ENCODE measurements at places on chromosomes 3 and 15.

GRCh38 chr3:126501054-126501453 is 16.5 kb downstream of the UROC1 start:
- DNase-seq = no peak

GRCh38 chr3:181906338-181906737 is 194.6 kb downstream of the SOX2 start:
- DNase-seq = no peak

GRCh38 chr3:122918576-122919290 is 108.8 kb downstream of the SEMA5B start:
- DNase-seq = no peak

GRCh38 chr15:96619174-96619573 is 288.7 kb downstream of the NR2F2 start:
- DNase-seq = no peak

- peak; percentile 33 for DNase-seq
These were observed 16.0 kb upstream of the GNB5 start for GRCh38 chr15:52207191-52207590.

- DNase-seq = no peak
These were observed 91.4 kb upstream of the SCN10A start for GRCh38 chr3:38907426-38907825.

DNA sequence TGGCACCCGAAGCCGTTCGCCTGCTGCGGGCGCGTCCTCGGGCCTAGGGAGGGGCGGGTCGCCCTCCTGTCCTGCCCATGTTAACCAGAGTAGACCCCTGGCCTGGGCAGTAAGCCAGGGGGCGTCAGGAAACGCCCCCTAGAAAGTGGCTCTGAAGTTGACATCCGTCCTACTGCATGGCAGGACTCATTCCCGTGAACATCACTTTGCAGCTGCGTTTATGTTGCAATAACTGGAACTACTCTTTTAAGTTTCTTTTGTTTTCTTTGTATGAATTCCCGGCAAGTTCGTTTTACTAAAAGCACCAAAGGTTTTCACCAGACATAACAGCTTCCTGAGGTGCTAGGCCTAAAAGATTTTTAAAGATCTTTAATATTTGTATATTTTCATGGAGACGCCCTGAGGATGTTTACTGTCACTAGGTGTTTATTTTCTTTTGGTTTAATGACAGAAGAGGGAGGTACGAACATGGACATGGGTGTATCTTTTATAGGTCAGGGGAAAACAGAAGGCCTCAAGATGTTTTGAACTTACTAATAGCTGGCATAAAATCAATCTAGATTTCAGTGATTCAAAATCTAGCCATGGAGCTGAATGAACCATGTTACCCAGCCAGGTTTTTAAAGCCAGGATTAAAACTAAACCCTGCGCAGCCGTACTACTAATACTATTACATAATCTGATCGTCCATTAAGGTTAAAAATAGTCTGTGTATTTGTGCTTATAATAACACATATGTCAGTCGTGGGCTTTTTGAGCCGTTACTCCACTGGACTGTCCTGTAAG is 1.0 kb downstream of the C15orf61 start:
- peak; percentile 19 for DNase-seq

DNA sequence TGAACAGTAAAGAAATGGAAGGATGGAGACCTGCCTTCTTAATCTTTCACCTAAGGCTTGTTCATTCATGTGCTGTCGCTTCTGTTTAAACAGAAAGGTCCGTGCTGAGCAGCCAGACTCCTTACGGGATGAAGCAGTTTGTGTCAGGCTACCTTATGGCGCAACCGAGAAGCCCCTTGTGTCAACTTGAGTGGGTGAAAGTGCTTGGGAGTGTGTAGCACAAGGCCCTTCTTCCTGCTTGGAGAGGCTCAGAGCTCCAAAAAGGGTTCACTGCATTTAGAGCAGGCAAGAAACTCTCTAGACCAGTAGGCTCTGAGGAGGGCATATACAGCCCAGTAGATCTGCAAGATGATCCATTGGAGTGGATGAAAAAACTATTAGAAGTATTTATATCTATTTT is 16.0 kb downstream of the CAPN3 start:
- DNase-seq = no peak

DNA sequence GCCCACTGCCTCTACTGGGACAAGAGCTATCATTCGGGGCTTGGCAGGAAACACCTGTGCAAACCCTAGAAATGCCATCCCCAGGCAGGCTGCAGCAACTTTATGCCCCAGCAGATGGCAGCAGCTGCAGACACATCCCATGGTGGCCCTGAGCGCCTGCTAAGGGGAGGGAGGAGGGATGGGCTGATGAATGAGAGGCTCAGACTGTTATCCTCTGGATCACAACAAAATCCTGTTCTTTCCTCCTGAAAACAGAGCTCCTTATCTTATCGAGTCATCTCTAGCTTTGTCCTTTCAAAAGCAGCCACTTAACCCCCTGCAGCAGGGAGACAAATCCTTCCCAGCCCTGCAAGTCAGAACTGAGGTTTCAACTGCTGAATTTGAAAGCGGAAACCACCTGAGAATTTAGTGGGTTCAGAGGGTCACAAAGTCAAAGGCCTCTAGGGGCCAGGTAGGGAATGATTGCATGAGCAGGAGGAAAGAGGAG is 90.6 kb upstream of the PROK2 start:
- peak; percentile 55 for DNase-seq

- no peak for DNase-seq
These were observed 249.0 kb downstream of the MCTP2 start for GRCh38 chr15:94480289-94480834.

DNA sequence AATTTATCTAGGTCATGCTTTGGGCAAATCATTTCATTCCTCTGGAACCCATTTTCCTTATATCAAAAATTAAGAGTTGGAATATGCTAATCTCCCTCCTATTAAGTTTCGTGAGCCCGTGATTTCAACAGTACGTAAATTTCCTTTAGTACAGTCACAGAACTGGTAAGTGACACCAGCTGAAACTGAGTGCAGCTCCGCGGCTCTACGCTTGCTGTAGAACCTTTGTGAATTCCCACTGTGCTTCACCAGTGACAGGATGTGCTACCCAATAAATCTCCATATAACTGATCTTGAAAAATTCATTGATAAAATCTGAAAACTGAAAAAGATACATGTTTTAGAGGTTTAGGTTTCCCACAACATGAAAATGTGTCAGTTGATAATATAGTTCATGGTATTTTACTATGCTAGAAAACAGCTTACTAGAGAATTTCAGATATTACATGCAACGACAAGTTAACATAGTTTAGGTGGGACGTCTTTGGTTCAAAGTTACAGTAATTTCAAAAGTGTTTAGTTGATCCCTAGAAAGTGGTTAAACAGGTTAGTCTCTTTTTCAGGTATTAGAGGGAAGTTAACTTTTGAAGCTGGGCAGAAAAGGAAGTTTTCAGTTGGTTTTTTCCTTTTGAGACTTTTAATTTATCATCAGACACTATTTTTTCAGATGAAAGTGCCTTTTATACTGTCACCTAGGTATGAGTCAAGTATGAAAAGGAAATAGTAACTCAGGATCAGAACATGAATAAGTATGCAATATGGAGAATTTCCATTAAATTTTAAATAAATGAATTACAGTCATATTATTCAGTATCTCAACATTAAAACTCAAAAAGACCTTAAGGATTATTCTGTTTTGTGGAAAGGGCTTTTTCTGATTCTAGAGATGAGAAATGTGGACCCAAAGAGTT is 57.0 kb downstream of the PPARG start:
- no peak for DNase-seq

DNA sequence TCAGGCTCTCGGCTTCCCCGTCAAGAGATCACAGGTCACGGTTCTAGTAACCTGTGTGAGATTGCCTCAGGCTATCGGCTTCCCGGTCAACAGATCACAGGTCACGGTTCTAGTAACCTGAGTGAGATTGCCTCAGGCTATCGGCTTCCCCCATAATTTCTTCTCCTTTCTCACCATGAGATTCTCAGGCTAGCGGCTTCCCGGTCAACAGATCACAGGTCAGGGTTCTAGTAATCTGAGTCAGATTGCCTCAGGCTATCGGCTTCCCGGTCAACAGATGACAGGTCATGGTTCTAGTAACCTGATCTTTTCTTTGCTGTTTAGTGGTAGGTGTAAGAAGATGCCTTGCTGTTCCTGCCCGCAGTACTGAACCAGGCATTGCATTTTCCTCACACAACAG is 418.2 kb upstream of the ZNF717 start:
- DNase-seq = no peak

- no peak for DNase-seq
These were observed 480.9 kb downstream of the ZIC1 start for GRCh38 chr3:147890114-147890513.

- no peak for DNase-seq
These were observed 54.4 kb downstream of the SLC15A2 start for GRCh38 chr3:121948641-121949040.

- DNase-seq = no peak
These were observed 307.3 kb downstream of the SV2B start for GRCh38 chr15:91407269-91407889.

- DNase-seq = no peak
These were observed 27.0 kb downstream of the SENP5 start for GRCh38 chr3:196894557-196895295.

DNA sequence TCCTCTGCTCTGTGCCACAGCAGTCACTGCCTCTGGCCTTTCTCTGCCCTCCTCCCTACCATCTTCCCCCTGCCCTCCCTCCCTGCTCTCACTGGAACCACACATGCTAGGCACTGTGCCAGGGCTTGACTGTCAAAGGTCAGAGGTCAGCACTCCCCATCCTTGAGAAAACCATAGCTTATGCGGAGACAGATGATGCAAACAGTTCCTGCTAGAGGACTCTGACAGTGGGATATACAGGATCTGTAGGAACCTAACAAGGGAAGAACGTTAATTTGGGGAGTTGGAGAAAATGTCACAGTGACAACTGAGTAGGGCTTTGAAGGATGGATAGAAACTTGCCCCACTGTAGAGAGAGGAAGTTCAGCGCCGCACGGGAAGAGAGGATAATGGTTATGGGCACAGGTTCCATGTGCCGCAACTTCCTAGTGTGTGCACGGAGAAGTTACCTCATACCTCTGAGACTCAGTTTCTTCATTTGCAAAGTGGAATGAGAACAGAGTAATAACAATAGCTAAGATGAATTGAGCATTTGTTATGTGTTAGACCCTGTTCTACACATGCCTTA is 29.3 kb upstream of the XYLB start:
- DNase-seq = peak; percentile 17

DNA sequence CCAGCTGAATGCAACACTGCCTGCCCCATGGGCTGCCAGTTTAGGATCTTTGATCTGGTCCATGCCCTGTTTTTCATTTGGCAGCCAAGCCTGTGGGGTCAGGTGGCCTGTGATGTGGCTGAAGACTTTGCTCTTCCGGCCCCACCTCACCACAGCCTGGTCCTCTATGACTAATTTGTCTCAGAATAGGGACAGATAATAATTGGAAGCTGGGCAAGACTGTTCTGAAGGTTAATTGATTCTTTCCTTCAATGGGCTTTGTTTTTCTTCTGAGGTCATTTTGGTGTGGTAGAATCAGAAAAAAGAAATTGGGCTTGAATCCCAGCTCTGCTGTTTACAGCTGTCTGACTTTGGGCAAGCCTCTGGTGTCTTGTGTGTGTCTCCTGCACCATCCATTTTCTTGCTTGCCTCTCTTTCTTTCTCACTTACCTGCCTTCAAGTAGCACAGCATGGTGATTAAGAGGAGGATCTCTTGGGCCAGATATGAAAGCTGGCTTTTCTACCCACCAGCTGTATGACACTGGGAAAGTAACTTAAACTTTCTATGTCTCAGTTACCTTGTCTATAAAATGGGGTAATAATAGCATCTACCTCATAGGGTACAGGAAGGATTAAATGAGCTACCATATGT is 24.2 kb downstream of the ABHD2 start:
- DNase-seq = no peak

- no peak for DNase-seq
These were observed 66.8 kb upstream of the HACD2 start for GRCh38 chr3:123651449-123652341.

GRCh38 chr3:125428216-125428830 is 53.2 kb upstream of the ZNF148 start:
- DNase-seq = no peak

DNA sequence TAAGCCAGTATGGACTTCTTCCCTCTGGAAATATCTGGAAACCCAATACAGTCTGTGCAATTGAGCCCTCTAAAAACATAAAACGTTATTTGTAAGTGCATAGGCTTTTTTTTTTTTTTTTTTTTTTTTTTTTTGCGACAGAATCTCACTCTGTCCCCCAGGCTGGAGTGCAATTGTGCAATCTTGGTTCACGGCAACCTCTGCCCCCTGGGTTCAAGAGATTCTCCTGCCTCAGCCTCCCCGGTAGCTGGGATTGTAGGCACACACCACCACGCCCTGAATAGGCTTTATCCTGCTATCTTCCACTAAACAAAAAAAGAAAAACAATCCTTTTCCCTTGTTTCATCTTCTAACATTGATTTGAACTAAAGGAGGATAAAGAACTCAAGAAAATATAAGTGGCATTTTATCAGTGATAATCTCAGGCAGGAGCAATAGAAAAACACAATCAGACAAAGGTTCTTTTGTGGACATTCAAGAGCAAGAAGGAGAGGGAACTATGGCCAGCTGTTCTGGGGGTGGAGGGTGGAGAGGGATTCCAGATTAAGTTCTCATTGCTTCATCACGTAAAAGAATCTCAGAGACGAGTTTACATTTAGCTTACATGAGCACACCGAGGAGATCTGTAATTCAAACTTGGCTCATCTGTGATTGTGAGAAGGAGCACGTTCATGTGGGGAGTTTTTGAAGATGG is 68.6 kb downstream of the ITGB5 start:
- DNase-seq = no peak

DNA sequence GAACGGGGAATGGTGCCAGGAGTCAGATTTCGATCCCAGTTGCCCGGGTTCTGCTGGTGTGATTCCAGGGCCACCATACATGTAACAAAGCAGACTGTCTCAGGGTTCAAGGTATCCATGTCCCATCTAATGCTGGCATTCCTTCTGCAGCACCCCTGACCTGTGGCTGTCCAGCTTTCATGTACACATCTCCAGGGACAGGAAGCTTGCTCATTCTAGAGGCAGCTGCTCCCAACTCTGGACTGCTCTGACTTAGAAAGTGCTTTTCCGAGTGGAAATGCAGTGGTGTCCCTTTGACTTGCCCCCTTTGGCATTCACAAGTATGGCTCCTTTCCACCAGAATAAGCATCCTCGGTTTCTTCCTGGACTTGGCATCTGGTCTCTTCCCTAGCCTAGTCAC is 30.9 kb downstream of the PML start:
- DNase-seq = no peak

- no peak for DNase-seq
These were observed 753 bp upstream of the MYO5A start for GRCh38 chr15:52529341-52529924.

Data from inflammatory macrophage treated with lipopolysaccharide for 1 hour (primary cell).